Stimulated activated CD4-positive, alpha-beta T cell treated with anti-CD3 and anti-CD28 coated beads, Interleukin-2, amount 100 ng/mL, for 4 hours (primary cell): ENCODE measurements at places on chromosomes 6 and 20.

DNA sequence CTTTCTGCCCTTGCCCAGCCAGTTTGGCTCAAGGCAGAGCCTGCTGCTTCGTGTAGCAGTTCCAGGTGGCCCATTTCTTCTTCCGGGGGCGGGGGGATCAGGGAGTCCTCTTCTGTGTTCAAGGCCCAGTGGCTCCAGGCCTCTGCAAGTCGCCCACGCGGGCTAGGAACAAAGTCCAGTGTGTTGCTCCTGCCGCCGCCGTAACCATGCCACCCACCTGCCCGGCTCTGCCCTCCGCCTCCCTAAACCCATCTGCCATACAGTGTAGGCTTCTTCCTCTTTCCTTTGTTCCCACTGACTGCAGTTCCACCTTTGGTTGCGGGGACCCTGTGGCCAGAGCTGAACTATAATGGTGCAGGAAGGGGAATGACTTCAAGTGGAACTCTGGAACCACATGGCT is 43.9 kb upstream of the SRF start:
- no peak for DNase-seq

DNA sequence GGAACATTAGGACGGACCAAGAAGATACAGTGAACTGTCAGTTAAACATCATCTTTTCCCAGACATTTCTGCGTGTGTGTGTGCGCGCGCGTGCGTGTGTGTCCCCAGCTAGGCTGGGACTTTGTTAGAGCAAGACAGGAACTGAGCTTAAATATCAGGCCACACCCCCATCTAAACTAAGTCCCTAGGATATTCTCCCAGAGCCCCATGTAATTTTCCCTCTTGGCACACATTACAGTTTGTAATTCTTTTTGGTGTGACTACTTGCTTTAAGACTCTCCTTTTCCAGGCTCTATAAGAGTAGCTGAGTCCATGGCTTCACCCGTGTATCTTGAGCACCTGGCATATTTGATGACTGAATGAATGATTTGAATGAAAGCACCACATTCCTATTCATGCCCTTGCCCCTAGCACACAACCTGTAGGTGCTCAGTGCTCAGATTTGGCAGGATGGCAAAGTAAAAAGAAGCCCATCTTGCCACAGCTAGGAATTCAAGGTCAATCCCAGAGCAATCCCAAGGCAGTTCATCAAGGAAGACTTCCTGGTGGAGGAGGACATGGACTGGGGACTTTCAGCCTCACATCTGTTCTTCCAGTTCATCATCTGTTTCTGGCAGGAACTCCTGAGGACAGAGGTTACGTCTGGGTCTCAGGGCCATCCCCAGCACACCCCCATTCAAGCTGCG is 69.2 kb downstream of the MRPL14 start:
- DNase-seq: no peak

DNA sequence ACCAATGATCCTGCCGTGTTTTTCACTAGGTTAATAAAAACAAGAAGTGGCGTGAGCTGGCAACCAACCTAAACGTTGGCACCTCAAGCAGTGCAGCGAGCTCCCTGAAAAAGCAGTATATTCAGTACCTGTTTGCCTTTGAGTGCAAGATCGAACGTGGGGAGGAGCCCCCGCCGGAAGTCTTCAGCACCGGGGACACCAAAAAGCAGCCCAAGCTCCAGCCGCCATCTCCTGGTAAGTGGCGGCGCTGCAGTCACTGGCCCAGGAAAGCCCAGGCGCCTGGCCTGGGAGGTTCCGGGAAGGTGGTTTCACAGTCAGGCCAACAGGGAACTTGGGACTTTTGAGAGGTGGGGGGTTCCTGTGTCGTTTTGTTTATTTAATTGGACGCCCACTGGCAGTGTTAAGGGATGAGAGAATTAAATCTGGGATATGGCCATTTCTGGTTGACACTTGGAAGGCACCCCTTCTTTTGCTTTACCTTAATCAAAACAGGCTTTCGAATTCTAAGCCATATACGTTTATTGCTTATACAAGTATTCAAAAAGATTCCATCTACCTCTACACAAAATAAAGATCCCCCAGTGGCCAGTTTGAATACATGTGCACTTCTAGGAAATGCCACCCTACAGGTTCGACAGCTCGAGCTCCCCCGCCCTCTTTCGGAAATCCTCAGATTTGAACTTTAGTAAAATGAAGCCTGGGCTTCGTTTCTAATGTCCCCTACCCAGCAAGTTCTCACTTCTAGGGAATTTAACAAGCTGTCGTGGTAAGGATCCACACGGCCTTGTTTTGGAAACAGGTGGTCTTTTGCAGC is 138.9 kb downstream of the TMEM242 start:
- DNase-seq: peak; percentile 16

DNA sequence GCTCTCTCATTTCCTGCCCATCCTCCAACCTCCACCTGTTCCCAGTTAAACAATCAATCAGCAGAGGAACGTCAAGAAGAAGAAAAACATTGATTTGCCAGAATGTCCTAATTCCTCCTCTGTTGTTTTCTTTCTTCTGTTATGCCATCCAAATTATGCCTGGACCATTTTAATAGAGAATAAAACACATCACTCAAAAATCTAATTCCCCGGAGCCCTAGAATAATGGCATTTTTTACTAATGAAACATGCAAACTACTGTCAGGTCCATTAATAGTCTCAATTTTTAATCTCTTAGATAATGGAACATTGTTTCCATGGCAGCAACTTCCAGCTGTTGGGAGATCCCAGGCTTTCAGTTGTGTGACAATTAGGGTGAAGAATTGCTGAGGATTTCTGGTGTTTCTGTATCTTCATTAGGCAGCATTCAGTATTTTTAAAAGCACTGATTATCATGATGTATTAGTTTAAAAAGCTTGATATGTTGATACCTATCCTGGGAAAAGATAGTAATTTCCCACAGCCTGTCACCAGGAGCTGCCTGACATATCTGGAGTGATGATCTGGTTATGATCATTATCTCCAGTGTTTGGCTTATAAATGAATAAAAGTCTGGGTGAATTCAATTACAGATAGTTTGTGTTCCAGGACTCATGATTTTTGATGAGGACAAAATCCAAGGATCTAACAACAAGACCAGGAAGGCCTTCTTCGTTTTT is 209.8 kb downstream of the TPBG start:
- DNase-seq: no peak

- no peak for DNase-seq
Measured at GRCh38 chr20:18289306-18289705, 979 bp downstream of the ZNF133 start.

DNA sequence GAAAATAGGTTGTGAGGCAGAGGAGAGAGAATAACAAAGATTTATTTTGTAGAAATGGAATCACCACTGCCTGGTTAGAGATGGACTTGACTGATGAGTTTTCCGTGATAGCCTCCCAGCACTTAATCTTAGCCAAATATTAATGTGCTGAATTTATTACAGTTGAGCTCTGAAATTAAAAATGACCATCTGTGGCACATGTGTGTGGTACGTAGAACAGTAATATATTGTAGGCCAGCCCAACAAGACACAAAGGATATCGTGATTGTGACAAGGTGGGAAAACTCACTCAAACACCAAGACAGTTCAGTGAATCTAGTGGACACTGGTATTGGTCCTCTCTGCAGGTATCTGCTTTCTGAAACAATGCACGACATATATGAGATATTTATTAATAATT is 119.4 kb downstream of the HAO1 start:
- no peak for DNase-seq

GRCh38 chr20:31901615-31902014 is 31.2 kb downstream of the TTLL9 start:
- DNase-seq: no peak

- no peak for DNase-seq
Measured at GRCh38 chr6:156449128-156449527, 328.1 kb upstream of the ARID1B start.

DNA sequence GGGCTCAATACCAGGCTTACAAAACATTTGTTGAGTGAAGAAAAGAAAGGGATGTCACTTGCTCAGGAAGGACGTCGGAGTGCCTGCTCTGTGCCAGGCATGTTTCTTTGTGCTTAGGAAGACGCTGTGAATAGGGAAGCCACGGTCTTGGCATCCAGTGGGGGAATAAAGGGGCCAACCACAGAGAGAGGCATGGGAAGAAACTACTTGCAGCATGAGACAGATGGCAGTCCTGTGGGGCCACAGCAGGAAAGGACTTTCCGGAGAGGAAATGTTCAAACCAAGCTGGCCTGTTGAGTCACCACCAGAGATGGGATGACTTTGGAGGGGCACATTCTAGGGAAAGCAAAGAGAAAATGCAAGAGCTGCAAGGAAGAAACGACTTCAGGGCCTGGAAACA is 173.2 kb downstream of the CDH26 start:
- DNase-seq: no peak
